SK-MEL-5 (cell line): ENCODE measurements at places on chromosomes 3 and 15. TPM values are rescaled to one million over a fixed set of nuclear protein-coding genes. Genes with fewer than 3 reads are reported as not detected.
A peak's percentile ranks its signal among the peaks of the same experiment; 100 is the strongest.

SLC7A14 gene
- total RNA-seq, result not detected in 2 replicates

HRH1 gene
- not detected in 2 replicates for total RNA-seq

- no peak for DNase-seq
Observed at GRCh38 chr15:45794304-45794703, 159.5 kb downstream of the SQOR start.

DNA sequence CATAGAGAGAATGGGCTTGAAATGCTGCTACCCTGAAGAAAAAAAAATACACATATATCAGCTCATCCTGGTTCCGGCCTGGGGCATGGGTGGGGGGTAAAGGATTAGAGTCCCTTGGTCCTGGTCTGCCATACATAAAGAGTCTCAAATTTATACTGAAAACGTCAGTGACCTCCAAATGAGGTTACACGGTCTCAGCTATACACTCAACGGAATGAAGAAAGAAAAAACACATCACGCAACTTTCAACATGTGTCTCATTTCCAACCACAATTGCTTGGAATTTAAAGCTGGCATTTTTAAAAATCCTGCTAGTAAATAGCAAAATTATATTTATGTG lies 612.8 kb downstream of the MCTP2 start:
- no peak for DNase-seq

DNA sequence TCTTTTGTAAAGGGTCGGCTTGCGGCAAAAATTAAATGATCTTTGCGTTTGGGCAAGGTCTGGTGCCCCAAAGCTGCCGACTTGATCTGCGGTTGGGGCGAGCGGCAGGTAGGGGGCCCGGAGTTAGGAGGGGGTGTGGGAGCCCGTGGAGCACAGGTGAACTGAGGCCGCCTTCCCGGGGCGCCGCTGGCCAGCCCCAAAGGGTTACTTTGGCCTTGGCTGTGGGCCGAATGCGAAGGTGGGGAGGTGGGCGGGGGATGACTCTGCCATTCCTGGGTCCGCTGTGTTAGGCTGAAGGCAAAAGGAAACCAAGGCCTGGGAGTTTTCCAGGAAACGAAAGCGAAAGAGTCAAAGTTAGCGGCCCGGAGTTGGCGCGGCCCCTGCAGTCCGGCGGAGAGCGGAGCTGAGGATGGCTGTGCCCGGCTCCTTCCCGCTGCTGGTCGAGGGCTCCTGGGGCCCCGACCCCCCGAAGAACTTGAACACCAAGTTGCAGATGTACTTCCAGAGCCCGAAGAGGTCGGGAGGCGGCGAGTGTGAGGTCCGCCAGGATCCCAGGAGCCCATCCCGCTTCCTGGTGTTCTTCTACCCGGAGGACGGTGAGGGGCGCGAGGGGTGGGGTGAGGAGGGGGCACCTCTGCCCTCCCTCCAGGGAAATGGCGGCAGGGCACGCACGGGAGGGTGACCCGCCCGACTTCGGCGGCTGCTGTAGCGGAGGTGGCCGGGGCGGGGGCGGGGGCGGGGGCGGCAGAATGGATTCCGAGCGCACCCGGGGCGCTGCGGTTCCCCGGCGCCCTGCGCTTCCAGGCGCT lies at the start of gene PARP14:
Gene PARP14, plus strand, starts transcription at position 365 of the 809 bp plus-strand sequence. Its CDS starts 45 bp downstream, at position 410.
- peak; percentile 66 for DNase-seq

GRCh38 chr3:5428607-5429516 lies 241.4 kb downstream of the EDEM1 start:
- no peak for DNase-seq

DNA sequence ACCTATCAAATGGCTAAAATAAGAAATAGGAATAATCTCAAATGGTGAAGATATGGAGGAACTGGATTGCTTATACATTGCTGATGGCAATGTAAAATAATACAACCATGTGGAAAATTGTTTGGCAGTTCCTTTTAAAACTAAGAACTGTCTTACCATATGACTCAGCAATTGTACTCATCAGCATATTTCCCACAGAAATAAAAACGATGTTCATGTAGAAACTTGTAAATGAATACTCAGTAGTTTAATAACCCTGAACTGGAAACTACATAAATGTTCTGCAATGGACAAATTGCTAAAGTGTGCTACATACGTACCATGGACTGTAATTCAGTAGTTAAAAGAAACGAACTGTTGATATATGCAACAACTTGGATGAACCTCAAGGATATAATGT lies 253.9 kb upstream of the RBMS3 start:
- DNase-seq, result no peak
